ENCODE measurements at places on chromosomes 3 and 15.

DNA sequence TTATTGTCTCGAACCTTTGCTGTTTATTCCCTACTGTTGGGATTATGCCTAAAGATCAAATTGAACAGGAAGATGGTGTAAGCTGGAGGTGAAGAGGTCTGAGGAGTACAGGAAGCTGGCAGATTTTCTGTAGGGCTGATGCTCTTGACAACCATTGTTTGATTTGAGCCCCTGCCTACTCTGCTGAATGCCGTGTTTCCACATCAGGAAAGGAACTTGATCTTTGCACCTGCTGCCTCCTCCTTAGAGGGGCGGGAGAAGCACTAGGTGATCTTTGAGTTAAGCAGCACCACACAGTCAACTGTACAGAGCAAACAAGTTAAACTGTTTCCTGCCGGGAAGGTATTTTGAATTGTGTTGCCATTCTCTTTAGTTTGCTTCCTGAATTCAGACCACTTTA lies 364.6 kb upstream of the EPHA6 start:
- no peak for DNase-seq
- no peak overlapping the region for H3K27ac ChIP-seq
- H3K4me1 ChIP-seq, result no peaks in the 10 kb centered on the region
- no peak overlapping the region for H3K4me3 ChIP-seq
- H3K27me3 ChIP-seq, result no peaks in the 10 kb centered on the region

GRCh38 chr3:194057570-194058188 lies 78.3 kb upstream of the HES1 start:
- DNase-seq, result no peak
- peaks cover 20% of the 10 kb centered on the region for H3K4me1 ChIP-seq
- no peaks in the 10 kb centered on the region for H3K27me3 ChIP-seq
- H3K27ac ChIP-seq, result peak overlapping the region; percentile 53
- H3K36me3 ChIP-seq, result no peaks in the 10 kb centered on the region

DNA sequence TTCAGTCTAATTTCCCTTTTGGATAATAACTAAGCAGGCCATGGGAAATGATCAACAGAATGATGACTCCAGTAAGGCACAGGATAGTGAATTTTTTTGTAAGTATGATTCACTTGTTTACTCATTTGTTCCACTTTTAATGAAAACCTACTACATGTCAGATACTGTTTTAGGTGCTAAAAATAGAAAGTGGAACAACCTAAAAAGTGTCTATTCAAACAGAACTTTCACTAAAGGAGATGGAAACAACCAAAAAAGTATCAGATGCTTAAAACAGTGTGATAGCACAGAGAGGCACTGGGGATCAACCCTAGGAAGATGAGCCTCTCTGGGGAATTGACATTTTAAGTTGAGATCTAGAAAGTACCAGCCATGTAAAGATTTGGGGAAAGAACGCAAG lies 11.1 kb downstream of the RYK start:
- peak overlapping the region; percentile 62 for H3K27ac ChIP-seq
- DNase-seq, result no peak
- H3K27me3 ChIP-seq, result no peaks in the 10 kb centered on the region
- peaks cover 74% of the 10 kb centered on the region for H3K4me1 ChIP-seq

- H3K4me1 ChIP-seq, result no peaks in the 10 kb centered on the region
- H3K4me3 ChIP-seq, result no peak overlapping the region
- H3K36me3 ChIP-seq, result peaks cover 8% of the 10 kb centered on the region
- DNase-seq, result no peak
Measured at GRCh38 chr15:63067976-63068743, 25.6 kb downstream of the TPM1 start.

DNA sequence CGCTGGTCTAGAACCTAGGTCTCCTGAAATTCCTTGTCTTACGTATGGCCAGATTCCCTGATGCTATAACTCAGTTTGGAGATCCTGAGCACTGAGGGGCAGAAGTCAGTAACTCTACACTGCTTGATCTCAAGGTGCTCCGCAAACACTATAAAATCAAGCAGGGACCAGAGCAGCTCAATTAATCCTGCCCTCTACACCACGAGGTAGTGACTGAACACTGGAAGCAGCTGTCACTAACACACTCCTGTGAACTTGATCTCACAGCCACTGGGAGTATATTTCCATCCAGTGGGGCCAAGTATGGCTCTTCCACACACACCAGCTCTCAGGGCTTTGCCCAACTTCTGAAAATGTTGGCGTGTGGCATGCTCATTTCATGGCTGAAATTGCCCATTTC lies 51.0 kb downstream of the EDEM1 start:
- no peak for DNase-seq
- H3K4me1 ChIP-seq, result no peaks in the 10 kb centered on the region
- H3K27ac ChIP-seq, result no peak overlapping the region
- no peaks in the 10 kb centered on the region for H3K27me3 ChIP-seq

- DNase-seq, result no peak
- no peaks in the 10 kb centered on the region for H3K36me3 ChIP-seq
- H3K27me3 ChIP-seq, result no peaks in the 10 kb centered on the region
Measured at GRCh38 chr3:46359733-46360493, 6.0 kb downstream of the CCR2 start.

- H3K36me3 ChIP-seq, result peaks cover 43% of the 10 kb centered on the region
- DNase-seq, result no peak
- H3K27ac ChIP-seq, result no peak overlapping the region
- H3K4me1 ChIP-seq, result no peaks in the 10 kb centered on the region
- H3K4me3 ChIP-seq, result no peak overlapping the region
Measured at GRCh38 chr3:179410999-179411398, 40.3 kb downstream of the GNB4 start.

- no peak overlapping the region for H3K4me3 ChIP-seq
- no peaks in the 10 kb centered on the region for H3K36me3 ChIP-seq
- no peak overlapping the region for H3K27ac ChIP-seq
- H3K27me3 ChIP-seq, result no peaks in the 10 kb centered on the region
- no peak for DNase-seq
Measured at GRCh38 chr3:177211503-177212277, 14.4 kb upstream of the TBL1XR1 start.

All from activated B cell treated with CpG ODN at 0.5 μM for 24 hours (primary cell).